Psoas muscle (tissue), 8 donors: ENCODE measurements at places on chromosomes 5 and 9. TPM values are rescaled to one million over a fixed set of nuclear protein-coding genes. Genes with fewer than 3 reads are reported as not detected.

- no peak for DNase-seq
Measured at GRCh38 chr5:58444805-58445204, 15.1 kb downstream of the PLK2 start.

GRCh38 chr5:147098233-147098790 lies 136.5 kb upstream of the STK32A start:
- no peak for DNase-seq

DNA sequence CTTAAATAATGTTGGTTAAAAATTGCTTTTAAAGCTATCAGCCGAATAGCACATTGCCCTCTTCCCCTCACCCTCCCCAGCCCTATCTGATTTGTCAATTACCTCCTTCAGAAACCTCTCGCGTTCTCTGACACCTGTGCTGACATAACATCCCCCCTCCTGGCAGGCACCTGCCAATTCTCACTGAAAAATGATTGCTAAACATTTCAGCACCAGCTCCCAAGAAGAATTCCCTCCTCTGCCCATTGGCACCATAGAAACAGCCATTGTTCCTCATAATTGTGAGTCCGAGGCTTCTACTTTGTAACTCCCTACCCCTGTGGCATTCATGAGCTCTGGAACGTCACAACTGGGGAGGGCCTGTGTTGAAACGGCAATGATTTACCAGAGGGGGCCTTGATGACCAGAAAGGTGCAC lies 20.2 kb downstream of the CDH6 start:
- no peak for DNase-seq

GRCh38 chr9:72309364-72310133 lies 55.5 kb downstream of the ZFAND5 start:
- DNase-seq, result no peak

The CDC42SE2 gene
- 39.2 TPM for polyA plus RNA-seq

The FABP6 gene
- polyA plus RNA-seq, result 0.05 TPM

The SH2D3C gene
- 10.0 TPM for polyA plus RNA-seq

GRCh38 chr5:168125445-168126199 lies 165.8 kb upstream of the WWC1 start:
- DNase-seq, result no peak

The TAF11L9 gene
- polyA plus RNA-seq, result not detected

DNA sequence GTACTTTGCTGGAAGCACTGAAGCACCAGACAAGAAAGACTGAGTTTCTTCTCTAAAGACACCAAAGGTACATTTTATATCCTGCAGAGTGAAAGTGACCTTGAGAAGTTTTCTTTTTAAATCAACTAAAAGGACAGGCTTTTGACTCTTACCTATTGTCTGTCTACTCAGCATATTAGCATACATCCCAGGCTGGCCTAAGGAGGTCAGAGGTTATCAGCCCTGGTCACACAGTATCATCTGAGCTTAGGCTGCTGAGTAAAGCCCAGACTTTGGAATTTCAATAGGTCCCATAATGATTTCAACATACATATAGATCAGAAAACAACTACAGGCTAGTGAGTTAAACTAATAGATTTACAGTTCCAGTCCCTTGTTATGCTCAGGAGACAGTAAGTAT lies 10.1 kb upstream of the CDH9 start:
- DNase-seq, result no peak

DNA sequence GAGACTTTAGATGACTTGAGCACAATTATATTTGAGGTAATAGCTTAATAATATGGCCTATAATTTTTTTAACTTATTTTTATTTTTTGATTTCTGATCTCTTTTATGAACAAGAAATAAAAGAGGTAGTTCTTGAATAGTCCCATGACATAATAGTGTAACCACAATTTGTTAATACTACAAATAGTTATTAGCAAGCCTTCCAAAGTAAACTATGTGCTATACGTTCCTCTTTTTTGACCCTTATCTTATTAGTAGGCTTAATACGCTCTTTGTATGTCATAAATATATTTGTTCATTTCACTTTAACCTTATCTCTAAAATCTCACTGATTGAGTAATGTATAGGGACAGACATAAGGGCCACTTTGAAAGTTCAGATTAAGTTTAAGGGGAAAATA lies 78.7 kb upstream of the NR4A3 start:
- no peak for DNase-seq

GRCh38 chr5:156628421-156628820 lies 221.7 kb upstream of the PPP1R2B start:
- no peak for DNase-seq

DNA sequence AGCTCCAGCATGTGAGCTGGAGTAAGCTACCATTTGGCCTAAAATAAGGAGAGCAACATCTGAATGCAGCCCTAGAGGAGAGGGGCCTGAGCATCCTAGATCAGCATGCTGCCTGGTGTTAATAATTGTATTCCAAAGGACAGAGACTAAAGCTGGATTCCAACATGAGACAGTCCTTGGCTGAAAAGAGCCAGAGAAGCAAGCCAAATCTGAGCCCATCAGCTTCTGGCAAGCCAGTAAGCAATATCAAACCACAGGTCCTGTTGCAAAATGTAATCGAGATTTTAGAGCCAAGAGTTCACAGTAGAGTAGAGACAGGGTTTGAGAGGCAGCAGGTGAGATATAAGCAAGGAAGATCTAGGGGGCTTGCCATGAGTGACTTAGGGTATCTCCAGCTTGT lies 42.3 kb upstream of the DMAC1 start:
- DNase-seq, result no peak

The GPR151 gene
- polyA plus RNA-seq, result not detected

GRCh38 chr9:75033791-75034473 lies 5.8 kb upstream of the CARNMT1 start:
- no peak for DNase-seq
